ENCODE measurements at places on chromosomes 11 and 22.

GRCh38 chr11:114556135-114556534 lies 3.5 kb downstream of the NXPE1 start:
- DNase-seq, result no peak

- no peak for DNase-seq
Measured at GRCh38 chr11:122625976-122626665, 29.4 kb upstream of the UBASH3B start.

DNA sequence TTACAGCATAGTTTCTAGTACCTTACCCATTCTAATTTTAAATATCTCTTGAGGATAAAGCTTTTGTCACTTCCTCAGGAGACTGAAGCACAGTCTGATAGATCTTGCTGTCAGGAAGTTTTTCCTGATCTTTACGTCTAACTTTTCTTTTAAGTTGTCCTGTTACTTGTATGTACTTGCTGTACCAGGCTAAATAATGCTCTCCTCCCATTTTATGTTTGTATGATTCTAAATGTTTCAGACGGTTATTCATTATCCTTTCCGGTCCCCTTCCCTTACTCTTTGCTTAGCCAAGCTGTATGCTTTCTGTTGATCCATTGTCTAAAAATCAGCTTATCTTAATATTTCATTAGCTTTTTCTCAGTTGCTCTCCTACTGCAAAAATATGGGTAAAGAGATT lies 6.0 kb downstream of the ARHGEF12 start:
- DNase-seq, result no peak

- DNase-seq, result no peak
Measured at GRCh38 chr22:25405841-25406509, 158.5 kb upstream of the GRK3 start.

- DNase-seq, result no peak
Measured at GRCh38 chr11:1157341-1157644, 460 bp upstream of the MUC5AC start.

DNA sequence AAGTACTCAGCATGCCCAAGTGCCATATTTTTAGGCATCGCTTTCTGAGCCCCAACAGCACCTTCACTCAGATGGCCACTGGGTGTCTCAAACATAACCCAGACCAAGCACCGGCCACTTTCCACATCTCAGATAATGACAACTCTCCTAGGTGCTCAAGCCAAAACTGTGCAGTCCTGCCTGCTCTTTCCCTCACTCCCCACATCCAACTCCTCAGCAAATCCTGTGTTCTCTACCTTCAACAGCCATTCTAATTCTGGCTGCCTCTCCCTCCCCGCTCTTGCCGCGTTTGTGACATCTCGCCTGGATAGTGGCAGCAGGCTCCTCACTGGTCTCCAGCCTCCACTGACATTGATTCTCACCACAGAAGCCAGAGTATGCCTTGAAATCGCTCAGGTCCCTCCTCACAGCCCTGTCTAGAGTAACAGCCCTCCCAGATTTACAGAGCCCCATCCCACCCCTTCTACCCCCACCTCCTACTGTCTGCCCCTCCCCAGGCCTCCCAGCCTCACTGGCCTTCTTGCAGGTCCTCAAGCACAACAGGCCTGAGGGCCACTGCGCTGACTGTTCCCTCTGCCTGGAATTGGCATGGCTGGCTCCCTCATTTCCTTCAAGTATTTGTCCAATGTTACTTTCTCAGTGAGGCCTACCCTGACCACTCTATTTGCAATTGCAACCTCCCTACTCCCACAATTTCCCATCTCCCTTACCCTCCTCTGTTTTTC lies 1.3 kb upstream of the PHETA2 start:
- peak; percentile 85 for DNase-seq

DNA sequence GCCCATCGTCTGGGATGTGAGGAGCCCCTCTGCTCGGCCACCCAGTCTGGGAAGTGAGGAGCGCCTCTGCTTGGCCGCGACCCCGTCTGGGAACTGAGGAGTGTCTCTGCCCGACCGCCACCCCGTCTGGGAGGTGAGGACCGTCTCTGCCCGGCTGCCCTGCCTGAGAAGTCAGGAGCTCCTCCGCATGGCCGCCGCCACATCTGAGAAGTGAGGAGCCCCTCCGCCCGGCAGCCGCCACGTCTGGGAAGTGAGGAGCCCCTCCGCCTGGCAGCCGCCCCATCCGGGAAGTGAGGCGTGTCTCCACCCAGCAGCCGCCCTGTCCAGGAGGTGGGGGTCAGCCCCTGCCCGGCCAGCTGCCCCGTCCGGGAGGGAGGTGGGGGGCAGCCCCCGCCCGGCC lies 5.8 kb upstream of the OR5M8 start:
- no peak for DNase-seq

DNA sequence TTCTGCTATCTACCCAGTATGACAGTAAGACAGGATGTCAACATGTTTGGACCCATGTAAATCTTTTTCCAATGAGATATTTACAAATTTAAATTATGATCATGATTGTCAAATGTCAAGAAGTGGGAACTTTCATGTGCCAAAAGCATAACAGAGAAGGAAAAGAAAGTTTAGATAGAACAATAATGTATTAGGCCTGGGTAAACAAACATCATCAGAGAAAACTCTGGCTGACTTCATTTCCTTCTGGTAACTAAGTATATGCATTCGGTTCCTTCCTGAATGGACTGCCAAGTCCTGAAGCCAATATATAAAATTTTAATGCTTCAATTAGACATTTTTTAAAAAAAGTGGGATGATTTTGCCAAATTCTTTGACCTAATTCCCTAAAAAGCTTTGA lies 16.5 kb downstream of the RNF141 start:
- DNase-seq, result no peak

- no peak for DNase-seq
Measured at GRCh38 chr11:118628432-118628831, 21.0 kb downstream of the PHLDB1 start.

DNA sequence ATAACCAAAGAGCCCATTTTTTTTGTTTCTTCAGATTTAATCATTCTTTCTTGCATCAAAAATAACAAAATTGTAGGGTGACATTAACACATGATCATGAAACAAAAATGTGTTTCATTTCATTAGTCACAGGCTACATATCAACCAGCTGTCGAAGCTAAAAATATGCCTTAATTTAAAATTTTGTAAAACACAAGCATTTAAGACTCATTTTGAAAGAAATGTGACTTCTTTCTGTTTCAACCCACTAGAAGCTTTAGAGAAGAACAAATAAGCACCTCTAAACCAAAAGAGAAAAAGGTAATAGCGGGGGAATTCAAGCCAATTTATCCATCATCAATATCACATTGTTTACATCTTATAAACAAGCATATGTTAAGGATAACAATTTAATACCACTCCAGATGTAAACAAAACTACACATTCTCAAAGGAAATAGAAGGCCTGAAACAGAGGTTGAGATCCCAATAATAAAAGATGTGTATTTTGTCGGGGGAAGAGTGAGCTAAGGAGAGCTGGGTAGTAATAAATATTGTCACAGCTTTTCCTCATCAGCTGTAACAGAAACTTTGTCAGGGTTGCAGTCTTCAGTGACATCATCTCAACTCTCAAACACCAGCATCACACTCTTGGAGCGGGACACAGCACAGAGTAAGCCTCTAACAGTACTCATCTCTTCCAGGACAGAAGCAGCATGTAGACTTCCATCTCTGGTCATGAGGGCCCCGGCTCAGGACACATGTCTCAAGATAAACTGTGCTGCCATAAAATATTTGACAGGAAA lies 42.0 kb downstream of the ALG9 start:
- no peak for DNase-seq

DNA sequence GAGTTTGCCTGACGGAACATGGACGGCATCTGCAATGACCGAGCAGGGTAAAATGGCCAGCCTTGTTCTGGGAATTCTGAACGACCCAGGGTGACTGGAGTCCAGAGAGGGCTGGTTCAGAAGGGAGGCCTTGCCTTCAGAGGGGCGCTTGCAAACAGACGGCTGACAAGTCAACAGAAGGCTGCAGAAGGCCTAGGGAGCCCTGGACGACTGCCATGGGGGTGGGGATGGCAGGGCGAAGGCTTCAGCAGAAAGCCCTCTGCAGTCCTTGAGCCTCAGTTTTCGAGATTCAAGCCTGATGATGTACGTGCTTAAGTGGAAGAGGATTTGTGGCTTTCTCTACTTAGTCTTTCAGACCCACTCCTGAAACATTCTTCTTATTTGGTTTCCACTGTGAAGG lies 117.1 kb upstream of the TBCEL start:
- DNase-seq, result no peak

GRCh38 chr11:132126973-132127899 lies 756.8 kb downstream of the NTM start:
- DNase-seq, result no peak

DNA sequence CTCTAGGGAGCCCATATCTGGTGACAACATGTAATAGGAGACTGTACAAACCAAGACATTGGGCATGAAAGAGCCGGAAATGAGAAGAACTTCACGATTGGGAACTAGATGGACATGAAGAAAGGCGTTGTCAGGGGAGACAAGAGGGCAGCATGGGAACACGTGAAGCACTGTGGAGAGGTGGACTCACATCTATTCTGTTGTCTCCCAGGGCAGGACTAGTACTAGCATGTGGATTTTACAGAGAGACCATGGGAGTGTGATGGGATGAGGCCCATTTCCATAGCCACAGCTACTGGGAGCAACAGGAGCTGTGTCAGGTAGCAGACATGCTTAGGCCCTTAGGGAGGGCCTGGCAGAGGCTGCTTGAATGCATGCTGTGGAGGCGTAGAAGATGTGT lies 333.9 kb downstream of the OPCML start:
- no peak for DNase-seq

DNA sequence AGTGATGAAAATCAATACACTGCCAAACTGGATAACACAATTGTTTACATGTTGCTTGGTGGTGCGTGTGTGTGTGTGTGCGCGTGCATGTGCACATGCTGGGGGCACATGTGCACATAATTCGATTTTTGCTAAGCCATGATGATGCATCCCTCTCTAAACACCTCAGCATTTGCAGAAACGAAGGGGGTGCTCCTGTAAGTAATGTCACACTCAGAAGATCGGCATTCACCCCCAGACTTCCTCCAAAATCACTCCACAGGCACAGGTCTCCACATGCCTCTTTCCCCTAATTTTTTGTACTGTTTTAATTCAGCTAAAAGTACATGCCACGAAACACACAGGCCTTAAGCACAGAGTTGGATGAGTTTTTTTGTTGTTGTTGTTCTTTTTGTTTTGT lies 341.5 kb downstream of the SHANK2 start:
- no peak for DNase-seq

DNA sequence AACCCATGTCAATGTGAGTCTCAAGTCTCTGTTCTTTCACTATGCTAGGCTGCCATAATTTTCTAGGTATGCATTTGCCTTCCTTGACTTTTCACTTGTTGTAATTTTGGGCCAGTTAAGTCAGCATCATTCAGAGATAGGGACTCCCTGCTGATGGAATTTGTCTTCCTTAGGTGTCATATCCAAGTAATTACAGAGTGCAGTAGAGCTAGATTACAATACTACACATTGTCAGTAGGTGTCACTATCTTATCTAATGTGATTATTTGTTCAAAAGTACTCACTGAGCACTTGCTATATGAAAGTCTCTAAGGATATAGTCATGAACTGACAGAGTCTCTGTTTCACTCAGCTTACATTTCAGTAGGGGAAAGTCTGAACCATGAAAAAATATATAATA lies 25.0 kb upstream of the SYN3 start:
- DNase-seq, result no peak

GRCh38 chr11:122786896-122787295 lies 51.4 kb upstream of the CRTAM start:
- no peak for DNase-seq

GRCh38 chr11:44979543-44980399 lies 29.1 kb upstream of the TP53I11 start:
- DNase-seq, result no peak

DNA sequence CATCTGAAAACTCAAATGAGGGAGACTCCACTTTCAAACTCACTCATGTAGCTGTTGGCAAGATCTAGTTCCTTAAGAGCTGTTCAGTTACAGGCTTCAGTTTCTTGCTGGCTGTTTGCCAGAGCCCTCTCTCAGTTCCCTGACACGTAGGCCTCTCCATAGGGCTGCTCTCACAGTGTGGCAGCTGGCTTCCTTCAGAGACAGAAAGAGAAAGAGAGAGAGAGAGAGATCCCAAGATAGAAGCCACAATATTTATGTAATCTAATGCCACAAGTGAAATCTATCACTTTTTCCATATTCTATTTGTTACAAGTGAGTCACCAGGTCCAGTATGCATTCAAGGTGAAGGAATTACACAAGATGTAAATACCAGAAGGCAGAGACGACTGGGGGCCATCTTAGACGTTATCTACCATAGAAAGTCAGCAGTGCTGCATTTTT lies 168.8 kb downstream of the RCN1 start:
- DNase-seq, result no peak

DNA sequence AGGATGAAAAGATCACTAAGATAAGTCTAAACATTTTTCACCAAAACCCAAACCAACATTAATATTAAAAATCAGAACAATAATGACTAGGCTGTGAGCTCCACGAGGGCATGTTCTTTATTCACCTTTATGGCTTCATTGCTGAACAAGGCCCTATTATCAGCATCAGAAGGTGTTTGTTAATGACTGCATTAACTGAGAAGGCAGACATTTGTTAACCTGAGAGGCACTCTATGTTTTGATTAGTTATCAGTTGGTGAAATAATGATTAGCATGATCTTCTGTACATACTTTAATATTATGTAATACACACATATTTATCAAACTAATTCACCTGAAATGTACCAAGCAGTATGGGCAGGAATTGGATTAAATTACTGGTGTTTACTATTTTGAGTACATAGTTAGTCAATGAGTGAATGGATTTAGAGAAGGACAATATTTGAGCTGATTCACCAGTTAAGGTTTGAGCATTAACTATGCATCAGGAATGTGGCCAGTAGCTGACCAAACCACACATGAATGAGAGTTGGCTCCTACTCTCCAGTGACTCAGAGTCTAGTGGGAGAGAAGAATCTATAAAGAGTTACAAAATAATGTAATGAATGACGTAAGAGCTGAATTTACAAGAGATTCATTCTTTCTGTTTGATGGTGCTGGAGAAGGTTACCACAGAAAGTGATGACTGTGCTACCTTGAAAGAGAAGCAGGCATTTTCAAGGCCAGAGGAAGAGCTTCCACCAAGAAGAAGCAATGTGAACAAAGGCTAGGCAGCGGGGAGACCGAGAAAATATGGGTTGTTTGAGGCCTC lies 6.7 kb downstream of the IL18 start:
- no peak for DNase-seq

Data from lower leg skin (tissue), 4 donors.